Pancreas (tissue), 10 donors: ENCODE measurements at places on chromosomes 3 and 15. TPM values are rescaled to one million over a fixed set of nuclear protein-coding genes. Genes with fewer than 3 reads are reported as not detected.

Gene LMAN1L
- total RNA-seq = not detected

DNA sequence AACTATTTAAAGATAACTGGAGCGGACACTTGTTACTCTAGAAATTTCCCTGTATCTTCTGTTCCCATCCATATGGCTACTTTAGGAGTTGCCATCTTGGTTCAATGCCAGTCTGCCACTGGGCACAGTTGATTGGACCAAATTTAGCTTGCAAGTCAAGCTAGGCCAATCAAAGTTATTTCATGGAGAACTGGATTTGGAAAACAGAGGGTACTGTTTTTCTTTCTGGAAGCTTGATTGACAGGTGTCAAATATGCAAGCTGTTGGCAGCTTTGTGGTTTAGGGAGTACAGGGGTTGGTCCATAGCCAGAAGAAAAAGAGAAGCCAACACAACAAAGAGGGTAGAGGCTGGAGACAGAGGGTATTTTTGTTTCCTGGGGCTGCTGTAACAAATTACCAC lies 33.4 kb upstream of the KLHL25 start:
- no peak for DNase-seq
- H3K27me3 ChIP-seq = no peaks in the 10 kb centered on the region
- no peaks in the 10 kb centered on the region for H3K4me1 ChIP-seq
- H3K36me3 ChIP-seq = no peaks in the 10 kb centered on the region
- H3K4me3 ChIP-seq = no peak overlapping the region
- H3K27ac ChIP-seq = no peak overlapping the region

GRCh38 chr15:78061963-78062427 lies 15.5 kb downstream of the TBC1D2B start:
- DNase-seq = no peak
- H3K27ac ChIP-seq = no peak overlapping the region
- peaks cover 57% of the 10 kb centered on the region for H3K4me1 ChIP-seq
- H3K36me3 ChIP-seq = no peaks in the 10 kb centered on the region
- no peak overlapping the region for H3K4me3 ChIP-seq
- no peaks in the 10 kb centered on the region for H3K27me3 ChIP-seq

DNA sequence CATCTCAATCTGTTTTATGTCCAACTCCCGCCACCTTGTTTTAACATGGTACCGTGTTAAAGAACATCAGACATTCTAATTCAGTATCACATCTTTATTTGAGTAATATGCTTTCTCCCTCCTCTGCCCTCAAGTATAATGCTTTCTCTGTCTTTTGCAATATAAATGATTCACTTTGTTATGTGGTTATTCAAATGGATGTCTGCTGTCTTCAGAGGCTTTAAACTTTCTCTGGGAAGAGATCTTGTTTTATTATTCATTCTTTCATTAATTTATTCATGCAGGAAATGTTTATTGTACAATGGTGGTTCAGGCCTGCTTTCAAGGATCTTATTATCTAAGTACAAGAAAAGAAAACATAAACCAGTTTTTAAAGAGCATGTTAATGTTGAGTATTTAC lies 57.1 kb downstream of the RAP2B start:
- H3K4me1 ChIP-seq = no peaks in the 10 kb centered on the region
- no peak overlapping the region for H3K27ac ChIP-seq
- no peak overlapping the region for H3K4me3 ChIP-seq
- H3K27me3 ChIP-seq = no peaks in the 10 kb centered on the region
- H3K36me3 ChIP-seq = no peaks in the 10 kb centered on the region

GRCh38 chr3:52432691-52433141 lies 12.2 kb downstream of the SEMA3G start:
- no peak overlapping the region for H3K4me3 ChIP-seq
- no peak for DNase-seq
- H3K27me3 ChIP-seq = no peaks in the 10 kb centered on the region
- H3K4me1 ChIP-seq = no peaks in the 10 kb centered on the region
- H3K36me3 ChIP-seq = no peaks in the 10 kb centered on the region

GRCh38 chr3:126691765-126692164 lies 12.3 kb upstream of the CHCHD6 start:
- DNase-seq = no peak
- H3K4me3 ChIP-seq = no peak overlapping the region
- H3K27me3 ChIP-seq = no peaks in the 10 kb centered on the region
- H3K36me3 ChIP-seq = no peaks in the 10 kb centered on the region

Gene DNAH12
- 0.98 TPM for total RNA-seq

DNA sequence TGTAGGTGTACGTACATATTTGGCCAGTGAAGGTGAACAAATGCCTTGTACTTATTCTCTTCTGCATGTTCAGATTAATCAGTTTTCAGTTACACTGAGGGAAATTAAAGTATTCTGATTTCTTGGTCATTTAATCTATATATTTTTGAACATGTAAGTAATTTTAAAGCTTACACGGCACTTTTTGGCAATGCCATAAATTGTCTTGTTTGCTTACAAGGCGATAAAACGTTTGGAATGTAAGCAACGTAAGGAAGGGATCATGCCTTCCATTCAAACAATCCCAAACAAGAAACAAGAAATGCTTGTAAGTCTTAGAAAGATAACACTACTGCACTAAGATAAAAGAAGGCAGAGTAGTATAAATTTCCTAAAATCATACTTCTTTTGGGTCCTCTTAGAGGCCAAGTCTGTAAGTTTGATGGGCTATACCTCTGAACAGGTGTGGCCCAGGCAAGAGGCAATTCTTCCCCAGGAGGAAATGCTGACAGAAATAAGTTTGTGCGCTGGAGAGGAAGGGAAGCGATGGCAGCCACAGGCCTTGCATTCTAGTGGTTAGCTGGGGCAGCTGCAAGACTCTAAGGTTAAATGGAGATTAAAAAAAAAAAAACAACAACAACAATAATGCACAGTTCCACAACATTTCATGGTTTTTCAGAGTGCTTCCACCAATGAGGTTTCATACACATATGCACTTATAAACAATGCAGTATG lies 73.8 kb downstream of the GOLIM4 start:
- H3K27me3 ChIP-seq = no peaks in the 10 kb centered on the region
- no peaks in the 10 kb centered on the region for H3K4me1 ChIP-seq
- H3K4me3 ChIP-seq = no peak overlapping the region
- no peaks in the 10 kb centered on the region for H3K36me3 ChIP-seq
- no peak for DNase-seq

Gene SLC15A2
- 8.7 TPM for total RNA-seq

- H3K27me3 ChIP-seq = no peaks in the 10 kb centered on the region
- no peak overlapping the region for H3K27ac ChIP-seq
- H3K4me1 ChIP-seq = no peaks in the 10 kb centered on the region
- H3K4me3 ChIP-seq = no peak overlapping the region
Measured at GRCh38 chr15:98035577-98036010, 75.1 kb downstream of the ARRDC4 start.

GRCh38 chr15:35603301-35603700 lies 57.3 kb upstream of the DPH6 start:
- H3K27me3 ChIP-seq = no peaks in the 10 kb centered on the region
- no peak overlapping the region for H3K27ac ChIP-seq
- no peaks in the 10 kb centered on the region for H3K36me3 ChIP-seq
- H3K4me3 ChIP-seq = no peak overlapping the region
- H3K4me1 ChIP-seq = no peaks in the 10 kb centered on the region
- no peak for DNase-seq

- H3K27me3 ChIP-seq = no peaks in the 10 kb centered on the region
- H3K27ac ChIP-seq = no peak overlapping the region
- no peaks in the 10 kb centered on the region for H3K36me3 ChIP-seq
- H3K4me3 ChIP-seq = no peak overlapping the region
- H3K4me1 ChIP-seq = no peaks in the 10 kb centered on the region
Measured at GRCh38 chr3:16379838-16380237, 114.8 kb downstream of the OXNAD1 start.

DNA sequence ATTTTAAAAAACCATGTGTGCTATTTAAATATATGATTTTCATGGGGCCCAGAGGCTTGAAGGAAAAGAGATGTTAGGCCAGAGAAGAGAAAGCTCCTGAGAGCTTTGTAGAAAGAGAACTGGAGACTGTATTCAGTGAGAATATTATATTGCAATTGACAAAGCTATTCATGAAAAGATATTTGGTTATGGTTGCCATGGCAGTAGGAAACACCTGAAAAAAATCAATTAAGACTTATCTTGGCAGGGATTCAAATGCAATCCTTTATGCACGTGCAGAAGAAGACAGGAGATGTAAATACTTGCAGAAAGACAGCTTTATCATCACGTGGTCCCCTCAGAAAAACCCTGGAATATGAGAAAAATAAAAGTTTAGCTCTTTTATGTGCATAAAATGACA lies 636.0 kb upstream of the TBL1XR1 start:
- H3K27ac ChIP-seq = no peak overlapping the region
- H3K4me1 ChIP-seq = peaks cover 12% of the 10 kb centered on the region
- no peak for DNase-seq

DNA sequence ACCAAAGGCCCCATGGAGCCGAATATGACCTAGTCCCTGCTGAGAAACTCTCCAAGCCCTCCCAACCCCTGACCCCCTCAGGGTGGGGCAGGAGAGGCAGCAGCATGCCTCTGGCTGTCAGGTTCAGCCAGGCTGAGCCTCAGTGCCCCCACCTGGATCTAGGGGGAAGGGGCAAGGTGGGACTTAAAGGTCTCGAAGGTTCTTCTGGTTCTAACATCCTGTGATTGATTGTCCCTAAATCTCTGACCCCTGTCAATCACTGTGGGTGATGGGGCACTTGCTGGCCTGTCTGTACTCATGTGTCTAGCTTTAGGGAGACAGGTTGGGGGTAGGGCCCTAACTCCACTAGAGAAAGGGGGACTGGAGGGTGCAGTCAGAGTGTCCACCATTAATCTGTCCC lies 13.8 kb downstream of the NBEAL2 start:
- H3K27ac ChIP-seq = no peak overlapping the region
- H3K4me3 ChIP-seq = no peak overlapping the region
- no peaks in the 10 kb centered on the region for H3K4me1 ChIP-seq
- H3K27me3 ChIP-seq = no peaks in the 10 kb centered on the region
- no peak for DNase-seq

- H3K4me1 ChIP-seq = no peaks in the 10 kb centered on the region
- DNase-seq = no peak
- no peaks in the 10 kb centered on the region for H3K27me3 ChIP-seq
Measured at GRCh38 chr15:34435658-34436057, 1.9 kb downstream of the GOLGA8A start.

Gene ANAPC13
- total RNA-seq = 16.5 TPM

Gene ACVR2B
- 4.6 TPM for total RNA-seq

DNA sequence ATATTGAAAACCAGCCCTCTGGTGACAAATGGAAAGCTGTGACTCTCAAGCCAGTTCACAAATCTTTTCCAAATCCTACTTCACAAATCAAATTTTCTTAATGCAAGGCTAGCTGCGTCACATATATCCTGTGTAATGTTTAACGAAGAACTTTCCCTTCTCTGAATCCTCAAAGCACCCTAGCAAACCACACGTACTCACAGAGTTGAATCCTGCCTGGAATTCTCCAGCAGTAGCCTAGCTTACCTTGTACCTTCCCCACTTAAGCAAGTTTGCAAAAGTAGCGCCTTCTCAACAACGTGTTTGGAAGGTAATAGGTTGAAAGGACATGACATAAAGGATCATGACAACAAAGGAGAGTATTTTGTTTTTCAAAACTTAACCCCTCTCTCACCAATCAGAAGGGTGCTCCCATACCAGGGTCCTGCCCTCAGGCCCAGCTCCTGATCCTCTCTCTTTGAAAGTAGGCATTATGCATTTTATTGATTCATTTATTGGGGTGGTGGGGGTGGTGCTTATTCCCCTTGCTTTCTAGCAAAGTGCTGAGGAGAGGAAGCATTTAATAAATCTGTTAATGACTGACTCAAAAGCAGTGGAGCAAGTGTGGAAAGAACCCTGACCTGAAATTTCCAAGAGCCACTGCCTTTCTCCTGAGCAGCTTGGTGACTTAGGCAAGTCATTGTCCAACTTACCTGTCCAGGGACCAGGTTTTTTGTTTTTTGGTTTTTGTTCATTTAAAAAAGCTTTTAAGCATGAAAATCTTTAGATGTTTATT lies 531.6 kb downstream of the MECOM start:
- H3K27ac ChIP-seq = no peak overlapping the region
- DNase-seq = no peak
- H3K4me1 ChIP-seq = peaks cover 16% of the 10 kb centered on the region
- H3K27me3 ChIP-seq = no peaks in the 10 kb centered on the region
- H3K36me3 ChIP-seq = no peaks in the 10 kb centered on the region

DNA sequence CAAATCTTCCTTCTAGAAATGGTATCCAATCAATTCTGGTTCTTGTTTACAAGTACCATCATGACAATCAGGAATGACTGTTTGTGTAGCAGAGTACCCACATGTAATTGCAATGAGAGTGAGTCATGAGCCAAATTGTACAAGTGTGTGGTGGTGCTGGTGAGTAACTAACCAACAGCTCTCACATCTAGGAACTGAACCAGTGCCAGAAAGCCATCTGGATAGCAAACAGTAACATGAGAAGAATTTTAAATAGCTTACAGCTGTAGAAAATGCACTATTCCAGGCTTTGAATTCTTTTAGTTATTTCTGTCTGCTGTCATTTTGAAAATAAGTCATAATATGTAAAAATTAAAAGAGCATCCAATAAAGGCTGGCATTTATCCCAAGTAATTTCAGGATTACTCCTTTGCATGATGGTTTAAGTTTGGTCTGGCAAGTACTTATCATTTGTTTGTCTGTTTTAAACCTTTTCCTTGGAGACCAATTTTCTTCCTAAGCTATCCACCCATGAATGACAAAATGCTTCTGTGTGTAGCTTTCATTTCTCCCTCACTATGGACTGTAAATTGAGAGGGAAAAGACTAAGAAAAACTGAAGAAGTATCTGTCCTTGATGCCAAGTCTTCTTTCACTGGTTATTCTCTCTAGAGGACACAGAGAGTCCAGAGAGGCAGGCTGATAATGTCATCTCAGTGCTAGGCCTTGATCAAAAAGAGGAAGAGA lies 60.0 kb downstream of the PIK3CB start:
- peak overlapping the region; percentile 59 for H3K27ac ChIP-seq
- DNase-seq = no peak
- H3K36me3 ChIP-seq = no peaks in the 10 kb centered on the region
- no peaks in the 10 kb centered on the region for H3K27me3 ChIP-seq
- H3K4me1 ChIP-seq = peaks cover 21% of the 10 kb centered on the region

- H3K27me3 ChIP-seq = no peaks in the 10 kb centered on the region
- no peak overlapping the region for H3K27ac ChIP-seq
- no peaks in the 10 kb centered on the region for H3K36me3 ChIP-seq
- DNase-seq = no peak
Measured at GRCh38 chr3:39268549-39268900, 11.3 kb downstream of the CX3CR1 start.

Gene GREM1
- 2.3 TPM for total RNA-seq

Gene SAMMSON
- total RNA-seq = not detected
